Activated CD4-positive, alpha-beta memory T cell treated with anti-CD3 and anti-CD28 coated beads for 36 hours (primary cell): ENCODE measurements at places on chromosomes 11 and 22. TPM values are rescaled to one million over a fixed set of nuclear protein-coding genes. Genes with fewer than 3 reads are reported as not detected.
A peak's percentile ranks its signal among the peaks of the same experiment; 100 is the strongest.

DNA sequence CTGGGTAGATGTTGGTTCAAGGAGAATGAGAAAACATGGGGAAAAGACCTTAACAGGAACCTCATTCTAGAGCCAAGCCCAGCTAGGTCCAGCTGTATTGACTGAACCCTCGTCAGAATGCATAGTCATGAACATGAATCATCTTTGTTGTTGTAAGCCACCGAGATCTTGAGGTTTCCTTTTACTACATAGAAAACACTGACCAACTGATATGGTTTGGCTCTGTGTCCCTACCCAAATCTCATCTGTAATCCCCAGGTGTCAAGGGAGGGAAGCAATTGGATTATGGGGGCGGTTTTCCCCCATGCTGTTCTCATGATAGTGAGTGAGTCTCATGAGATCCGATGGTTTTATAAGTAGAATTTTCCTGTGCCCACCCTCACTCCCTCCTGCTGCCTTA is 19.4 kb upstream of the PHOX2A start:
- no peak for DNase-seq

- DNase-seq = no peak
Measured at GRCh38 chr11:118911113-118911879, 14.4 kb downstream of the BCL9L start.

DNA sequence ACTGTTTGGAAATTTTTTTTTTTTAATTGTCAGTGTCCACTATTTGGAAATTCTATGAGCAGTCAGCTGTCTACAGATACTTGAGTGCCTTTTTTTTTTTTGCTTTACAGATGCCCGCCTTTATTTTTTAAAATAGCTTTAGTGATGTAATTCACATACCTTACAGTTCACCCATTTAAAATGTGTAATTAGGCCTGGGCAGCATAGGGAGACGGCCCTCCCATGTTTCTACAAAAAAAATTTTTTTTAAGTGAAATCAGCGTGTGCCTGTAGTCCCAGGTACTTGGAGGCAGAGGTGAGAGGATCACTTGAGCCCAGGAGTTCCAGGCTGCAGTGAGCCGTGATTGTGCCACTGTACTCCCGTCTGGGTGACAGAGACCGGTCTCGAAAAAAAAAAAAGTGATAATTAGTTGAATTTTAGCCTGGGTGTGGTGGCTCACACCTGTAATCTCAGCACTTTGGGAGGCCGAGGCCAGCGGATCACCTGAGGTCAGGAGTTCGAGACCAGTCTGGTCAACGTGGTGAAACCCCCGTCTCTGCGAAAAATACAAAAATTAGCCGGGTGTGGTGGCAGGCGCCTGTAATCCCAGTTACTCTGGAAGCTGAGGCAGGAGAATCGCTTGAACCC is 1.5 kb downstream of the ZNF143 start:
- no peak for DNase-seq

- no peak for DNase-seq
Measured at GRCh38 chr11:41943656-41944055, 484.2 kb upstream of the LRRC4C start.

- peak; percentile 17 for DNase-seq
Measured at GRCh38 chr11:78391424-78391823, 26.2 kb downstream of the GAB2 start.

GRCh38 chr11:117748771-117749540 is 48.1 kb downstream of the DSCAML1 start:
- no peak for DNase-seq

GRCh38 chr22:23179381-23180299 is 669 bp upstream of the BCR start:
- peak; percentile 56 for DNase-seq

DNA sequence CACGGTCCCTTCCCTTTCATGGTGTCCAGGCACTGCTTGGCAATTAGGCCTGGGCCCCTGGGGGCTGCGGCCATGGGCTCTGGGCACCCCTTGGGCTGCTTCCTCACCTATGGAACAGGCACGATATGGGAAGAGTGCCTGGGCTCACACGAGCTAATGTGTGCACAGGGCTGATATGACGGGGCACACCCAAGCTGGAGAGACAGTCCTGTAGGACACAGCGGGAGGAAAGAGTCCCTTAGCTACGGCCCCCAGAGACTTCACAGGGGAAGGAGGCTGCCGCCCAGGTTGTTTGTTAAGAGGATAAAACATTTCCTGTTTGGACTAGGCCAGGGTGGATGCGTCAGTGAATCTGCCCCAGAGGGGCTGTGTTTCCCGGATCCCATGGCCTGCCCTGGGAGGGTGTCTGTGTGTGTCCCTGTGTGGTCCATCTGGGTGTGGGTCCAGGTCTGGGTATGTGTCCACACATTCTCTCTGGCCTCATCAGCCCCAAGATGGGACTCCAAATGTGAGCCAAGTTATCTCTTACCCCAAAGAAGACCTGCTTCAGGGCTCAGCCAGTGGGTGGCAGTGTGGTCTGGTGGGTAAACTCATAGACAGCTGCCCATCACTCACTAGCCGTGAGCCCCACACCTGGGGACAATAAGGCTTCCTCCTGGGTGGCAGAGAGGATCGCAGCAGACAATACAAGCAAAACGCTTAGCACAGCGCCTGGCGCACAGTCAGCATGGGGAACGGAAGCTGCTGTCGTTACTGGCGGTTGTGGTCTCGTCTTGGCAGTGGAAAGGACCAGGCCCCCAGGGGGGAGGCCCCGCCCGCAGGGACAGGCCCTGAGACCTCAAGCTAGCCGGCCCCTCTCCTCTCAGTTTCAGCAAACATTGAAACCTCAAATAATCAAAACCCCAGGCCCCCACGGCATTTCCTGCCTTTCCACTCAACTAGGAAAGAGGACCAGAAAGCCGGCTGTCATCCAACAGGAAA is 3.2 kb upstream of the EMID1 start:
- DNase-seq = peak; percentile 80

GRCh38 chr11:83778596-83778995 is 492.4 kb upstream of the CCDC90B start:
- DNase-seq = no peak

Gene PTGDR2
- total RNA-seq = 0.33 TPM

GRCh38 chr11:42913731-42914130 is 398.1 kb upstream of the API5 start:
- DNase-seq = no peak

Gene ADM
- 3.5 TPM for total RNA-seq

GRCh38 chr22:42664976-42665831 is 16.0 kb upstream of the CYB5R3 start:
- DNase-seq = no peak

- no peak for DNase-seq
Measured at GRCh38 chr11:100403816-100404215, 283.3 kb upstream of the ARHGAP42 start.

- no peak for DNase-seq
Measured at GRCh38 chr11:101032991-101033390, 96.6 kb downstream of the PGR start.

- no peak for DNase-seq
Measured at GRCh38 chr11:13268791-13269190, 8.8 kb upstream of the BMAL1 start.

DNA sequence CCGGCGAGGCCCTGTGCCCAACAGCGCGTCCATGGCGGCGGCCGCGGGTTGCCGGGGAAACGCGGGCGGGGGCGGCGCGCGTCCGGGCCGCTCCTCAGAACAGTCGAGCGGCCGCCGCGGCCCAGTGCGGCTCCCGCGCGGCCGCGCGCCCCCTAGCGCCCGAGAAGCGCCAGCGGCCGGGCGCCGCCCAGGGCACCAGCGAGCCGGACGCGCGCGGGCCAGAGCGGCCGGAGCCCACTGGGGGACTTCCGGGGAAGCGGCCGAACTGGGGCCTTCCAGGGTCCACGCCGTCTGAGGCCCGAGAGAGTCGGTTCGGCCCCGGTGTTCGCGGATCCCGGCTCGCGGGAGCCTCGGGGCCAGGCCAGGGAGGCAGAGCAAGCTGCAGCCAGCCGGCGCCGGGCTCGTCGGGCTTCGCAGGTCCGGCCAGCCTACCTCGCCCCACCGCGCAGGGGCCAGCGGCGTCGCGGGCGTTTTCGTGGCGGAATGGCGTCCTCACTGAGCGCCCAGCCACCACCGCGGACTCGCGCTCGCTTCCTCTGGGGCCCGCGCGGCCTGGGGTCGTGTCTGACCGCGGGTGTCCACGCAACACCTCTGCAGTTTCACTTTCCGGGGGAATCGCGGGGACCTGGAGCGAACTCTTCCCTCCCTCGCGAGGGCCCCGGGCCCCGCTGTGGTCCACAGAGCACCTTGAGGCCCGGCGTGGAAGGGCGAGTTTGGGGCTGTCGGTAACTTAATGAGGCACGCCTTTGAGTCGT is at the start of gene DENND6B:
TSS of gene DENND6B (minus strand) at position 57 of the 755 bp plus-strand sequence. CDS start at position 33, 24 bp downstream.
- DNase-seq = peak; percentile 74

GRCh38 chr11:20002312-20003216 is 157.7 kb downstream of the DBX1 start:
- DNase-seq = no peak

- no peak for DNase-seq
Measured at GRCh38 chr22:20567993-20568417, 60.6 kb downstream of the MED15 start.

DNA sequence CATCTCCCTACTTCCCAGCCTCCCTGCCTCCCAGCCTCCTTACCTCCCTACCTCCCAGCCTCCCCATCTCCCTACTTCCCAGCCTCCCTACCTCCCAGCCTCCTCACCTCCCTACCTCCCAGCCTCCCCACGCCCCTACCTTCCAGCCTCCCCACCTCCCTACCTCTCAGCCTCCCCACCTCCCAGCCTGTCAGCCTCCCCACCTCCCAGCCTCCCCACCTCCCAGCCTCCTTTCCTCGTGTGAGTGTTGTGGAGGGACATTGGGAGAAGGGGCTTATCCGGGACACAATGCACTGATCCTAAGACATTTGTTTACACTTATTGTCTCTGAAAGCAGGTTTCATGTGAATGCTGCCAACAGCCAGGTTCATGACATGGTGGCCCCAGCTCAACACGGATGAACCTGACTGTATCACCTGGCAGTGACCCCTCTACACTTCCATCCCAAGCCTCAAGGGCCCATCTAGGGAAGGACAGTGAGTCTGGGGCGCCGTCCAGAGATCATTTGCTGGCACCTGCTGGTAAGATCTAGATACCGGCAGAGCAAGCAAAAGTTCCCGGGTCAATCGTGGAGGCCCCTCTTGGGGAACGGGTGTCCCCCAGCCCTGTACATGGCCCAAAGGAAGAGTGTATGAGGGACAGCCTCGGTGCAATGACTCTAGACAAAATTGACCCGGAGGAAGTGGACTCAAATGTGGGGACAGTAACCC is 34.5 kb upstream of the TH start:
- peak; percentile 6 for DNase-seq

GRCh38 chr22:49204599-49205482 is 622.8 kb downstream of the BRD1 start:
- no peak for DNase-seq

Gene MMP11
- total RNA-seq = 0.70 TPM

DNA sequence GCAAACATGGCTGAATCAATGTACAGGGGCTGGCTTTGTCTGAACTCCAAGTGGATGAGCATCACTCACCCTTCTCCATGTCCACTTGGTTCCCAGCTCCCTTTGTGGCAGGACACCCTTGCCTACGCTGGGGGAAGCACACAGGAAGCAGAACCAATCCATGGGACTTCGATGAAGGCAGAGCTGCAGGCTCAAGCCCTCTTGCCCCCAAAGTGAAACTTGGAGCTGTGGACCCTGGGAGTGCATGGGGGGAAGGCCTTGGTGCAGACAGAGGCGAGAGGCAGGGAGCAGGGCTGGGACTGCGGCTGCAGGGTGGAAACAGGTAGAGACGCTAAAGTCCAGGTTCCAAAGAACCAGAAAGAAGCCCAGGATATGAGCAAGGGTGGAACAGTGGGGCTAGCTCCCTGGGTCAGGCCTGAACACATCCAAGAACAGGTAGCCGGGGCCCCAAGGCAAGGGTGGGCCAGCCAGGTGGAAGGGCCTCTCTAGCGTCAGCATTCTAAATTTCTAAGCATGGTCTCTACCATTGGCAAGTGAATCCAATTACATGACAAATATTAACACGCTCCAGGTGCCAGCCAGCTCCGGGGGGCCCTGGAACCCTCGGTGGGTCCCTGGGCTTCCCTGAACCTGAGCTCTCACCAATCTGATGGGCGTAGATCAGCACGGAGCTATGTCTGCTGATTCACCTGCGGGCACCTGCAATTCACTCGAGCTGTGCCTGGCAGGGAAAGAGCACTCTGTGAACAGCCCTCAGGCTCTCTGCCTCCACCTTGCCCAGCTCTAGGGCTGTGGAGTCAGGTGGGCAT is 532.8 kb downstream of the BRD1 start:
- no peak for DNase-seq

DNA sequence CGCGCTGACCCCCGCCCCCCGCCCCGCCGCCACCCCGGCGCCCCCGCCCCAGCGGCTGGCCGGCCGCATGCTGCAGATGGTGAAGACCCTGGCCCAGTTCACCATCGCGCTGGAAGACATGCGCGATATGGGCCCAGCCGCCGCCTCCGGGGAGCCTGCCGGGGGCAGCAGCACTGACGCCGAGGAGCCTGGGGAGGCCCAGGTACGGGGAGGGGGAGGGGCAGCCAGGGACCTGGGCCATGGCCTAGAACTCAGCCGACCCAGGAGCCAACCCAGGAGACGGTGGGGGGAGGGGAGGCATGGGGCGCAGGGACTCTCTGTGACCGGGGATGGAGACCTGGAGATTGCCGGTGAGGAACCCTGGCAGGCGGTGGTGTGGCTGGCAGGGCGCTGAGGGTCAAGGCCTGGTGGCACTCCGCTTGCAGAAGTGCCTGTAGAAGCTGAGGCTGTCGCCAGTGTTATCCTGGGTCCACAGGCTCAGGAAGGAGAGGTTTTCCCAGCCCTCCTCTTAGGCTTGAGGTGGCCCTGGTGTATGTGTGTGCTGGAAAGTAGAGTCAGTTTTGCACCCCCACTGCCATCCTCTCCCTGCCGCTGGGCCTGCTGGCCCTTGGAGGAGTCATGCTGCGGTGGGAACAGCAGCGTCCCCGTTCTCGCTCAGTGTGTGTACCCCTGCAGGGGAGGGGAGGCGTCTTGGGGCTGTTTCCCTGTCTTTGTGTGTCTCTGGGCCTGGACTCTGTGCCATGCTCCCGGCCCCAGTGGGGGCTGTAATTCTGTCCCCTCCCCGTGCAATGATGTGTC is 32.9 kb upstream of the RELT start:
- DNase-seq = no peak

Gene OR2AG2
- total RNA-seq = not detected

Gene LINC01488
- not detected for total RNA-seq

Gene VSIG10L2
- not detected for total RNA-seq

Gene CLCF1
- 0.39 TPM for total RNA-seq

GRCh38 chr22:37803639-37804351 is 3.9 kb upstream of the GCAT start:
- no peak for DNase-seq
